Panc1 (cell line): ENCODE measurements at places on chromosomes 3 and 15.

DNA sequence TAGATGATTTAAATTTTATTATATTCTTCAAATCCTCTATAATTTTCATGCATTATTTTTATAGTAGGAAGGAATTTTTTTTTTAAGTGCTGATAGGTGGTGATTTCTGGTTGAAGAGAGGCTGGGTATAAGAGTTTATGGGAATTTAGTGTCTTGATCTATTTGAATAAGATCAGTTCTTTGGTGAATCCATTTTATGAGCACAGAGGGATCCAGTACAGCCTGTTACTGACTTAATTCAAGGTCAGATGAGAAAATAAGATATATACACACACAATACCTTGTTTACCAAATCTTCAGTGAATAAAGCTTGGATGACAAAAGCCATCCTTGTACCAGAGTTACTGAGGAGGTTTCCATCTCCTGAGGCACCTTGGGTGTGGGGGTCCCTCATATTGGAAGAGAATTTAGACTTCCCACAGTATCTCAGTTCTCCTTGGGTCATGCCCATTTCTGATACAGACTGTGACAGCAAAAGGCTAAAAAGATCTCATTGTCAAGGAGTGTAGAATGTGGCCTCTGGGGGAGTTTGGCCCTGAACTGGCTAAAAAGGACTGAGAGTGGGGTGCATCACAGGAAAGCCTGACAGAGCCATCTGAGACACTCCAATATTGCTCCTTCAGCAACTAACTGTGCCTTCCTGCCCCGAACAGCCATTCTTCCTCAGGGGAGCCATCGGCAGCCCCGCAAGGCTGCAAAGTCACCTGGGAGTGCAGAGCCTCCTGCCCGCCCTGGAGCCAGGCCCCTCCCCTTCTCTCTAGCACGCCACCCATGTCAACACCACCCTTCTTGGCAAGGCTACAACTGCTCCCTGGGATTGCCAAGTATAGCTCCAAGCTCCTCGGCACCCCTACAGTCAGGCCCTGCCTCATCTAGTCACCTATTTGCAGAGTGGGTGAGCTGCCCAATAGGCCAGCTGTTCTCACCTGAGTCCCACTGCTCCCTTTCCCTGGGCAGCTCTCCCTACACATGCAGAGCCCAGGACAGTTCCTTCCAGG is 43.1 kb upstream of the HACD2 start:
- DNase-seq = no peak

DNA sequence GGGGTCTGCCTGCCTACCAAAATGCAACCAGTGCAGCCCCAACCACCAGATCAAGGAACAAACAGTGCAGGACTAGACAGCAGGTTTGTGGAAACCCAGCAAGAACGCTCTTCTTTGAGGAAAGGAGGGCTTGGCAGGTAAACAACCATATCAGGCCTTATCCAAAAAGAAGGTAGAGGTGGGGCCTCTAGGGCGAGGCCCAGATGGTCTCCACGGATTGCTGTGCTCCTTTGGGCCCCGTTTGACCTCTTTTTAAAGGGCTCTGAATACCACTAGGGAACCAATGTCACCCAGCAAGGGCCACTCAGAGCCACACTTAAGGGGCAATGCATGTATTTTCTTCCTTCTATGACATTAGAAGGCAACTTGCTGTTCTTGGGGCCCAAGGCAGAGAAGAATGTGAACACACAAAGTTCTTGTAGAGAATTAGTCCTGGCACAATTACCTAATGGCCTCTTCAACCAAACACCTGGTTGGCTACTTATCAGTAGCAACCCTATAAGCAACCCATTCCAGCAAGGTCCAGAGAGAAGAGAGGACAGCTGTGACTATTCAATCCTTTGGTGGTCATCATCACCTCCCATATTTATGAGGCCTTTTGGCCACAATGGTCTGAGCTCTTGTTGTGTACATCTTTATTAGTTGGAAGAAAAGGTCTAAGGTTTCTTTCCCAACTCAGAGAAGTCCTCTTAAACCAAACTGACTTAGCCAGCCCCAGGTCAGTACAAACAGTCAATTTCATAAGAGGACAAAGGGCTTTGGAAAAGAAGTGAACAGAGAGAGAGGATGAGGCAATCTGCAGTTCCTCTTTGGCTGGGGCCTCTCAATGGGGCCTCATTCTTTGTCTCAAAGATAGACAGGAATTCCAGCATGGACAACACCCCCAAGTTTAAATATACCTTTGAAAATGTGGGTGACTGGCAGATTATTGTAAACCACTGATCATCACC is 36.0 kb downstream of the FOXP1 start:
- DNase-seq = no peak

GRCh38 chr3:133208184-133208583 is 170.0 kb downstream of the TMEM108 start:
- DNase-seq = no peak

- DNase-seq = no peak
Measured at GRCh38 chr3:58537412-58538301, 667 bp upstream of the ACOX2 start.

DNA sequence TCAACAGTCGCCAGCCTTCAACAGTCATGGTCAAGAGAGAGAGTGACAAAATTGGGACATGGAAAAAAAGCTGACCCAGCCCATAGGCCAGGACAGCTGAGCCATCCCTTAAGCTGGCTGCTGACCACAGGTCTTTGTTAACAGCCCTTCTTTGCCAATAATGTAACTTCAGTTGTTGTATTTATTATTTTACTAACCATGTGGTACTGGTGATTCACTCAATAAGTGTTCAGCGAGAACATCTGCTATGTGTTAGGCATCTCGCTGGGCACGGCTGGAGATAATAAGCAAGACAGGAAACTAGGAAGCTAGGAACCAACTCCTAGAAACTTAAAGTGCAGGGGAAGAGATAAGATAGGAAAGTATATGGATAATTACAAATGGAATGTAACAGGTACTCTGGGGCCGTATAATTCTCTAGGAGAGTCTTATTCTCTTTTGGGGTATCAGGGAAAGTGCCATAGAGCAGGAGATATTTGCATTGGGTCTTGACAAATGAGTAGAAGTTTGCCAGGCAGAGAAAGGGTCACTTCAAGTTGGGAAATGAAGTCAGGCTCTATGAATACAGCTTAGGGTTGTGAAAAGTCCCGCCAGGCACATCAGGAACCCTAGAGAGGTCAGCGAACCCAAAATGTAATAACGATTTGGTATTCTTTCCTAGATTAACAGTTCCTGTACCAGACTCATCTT is 84.0 kb upstream of the TRA2B start:
- peak; percentile 12 for DNase-seq

GRCh38 chr3:151262871-151263525 is 15.3 kb downstream of the P2RY14 start:
- DNase-seq = no peak

DNA sequence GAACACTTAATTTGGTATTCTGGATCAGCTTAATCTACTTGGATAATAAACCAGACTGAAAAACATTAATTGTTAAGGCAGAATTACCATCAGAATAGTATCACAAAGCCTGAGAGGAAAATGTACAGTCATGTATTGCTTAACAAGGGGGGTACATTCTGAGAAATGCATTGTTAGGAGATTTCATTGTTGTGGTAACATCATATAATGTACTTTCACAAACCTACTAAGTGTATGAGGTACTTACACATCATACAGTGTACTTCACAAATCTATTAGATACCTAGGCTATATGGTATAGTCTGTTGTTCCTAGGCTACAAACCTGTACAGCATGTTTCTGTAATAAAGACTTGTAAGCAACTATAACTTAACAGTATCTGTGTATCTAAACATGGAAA is 68.2 kb downstream of the NBEAL2 start:
- DNase-seq = no peak

DNA sequence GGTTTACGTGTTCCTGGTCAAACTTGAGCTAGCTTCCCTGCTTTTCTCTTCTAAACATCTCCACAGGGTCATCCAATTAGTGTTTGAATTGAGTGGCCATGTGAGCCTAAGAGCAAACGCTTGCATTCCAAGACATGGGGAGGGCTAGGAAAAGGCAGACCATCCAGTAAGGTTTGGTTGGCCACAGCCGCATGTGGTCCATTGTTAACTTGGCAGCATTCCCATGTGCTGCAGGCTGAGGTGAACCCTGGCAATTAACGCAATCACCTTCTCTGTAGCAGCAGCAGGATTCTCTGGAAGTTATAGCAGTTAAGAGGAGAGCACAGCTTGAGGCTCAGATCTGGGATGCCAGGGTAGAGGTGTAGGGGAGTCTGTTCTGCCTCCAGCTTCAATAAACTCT is 502.2 kb upstream of the LMCD1 start:
- DNase-seq = no peak
